ENCODE measurements at places on chromosomes 3 and 15.

- DNase-seq, result no peak
Measured at GRCh38 chr15:101201411-101202174, 50.3 kb downstream of the CHSY1 start.

DNA sequence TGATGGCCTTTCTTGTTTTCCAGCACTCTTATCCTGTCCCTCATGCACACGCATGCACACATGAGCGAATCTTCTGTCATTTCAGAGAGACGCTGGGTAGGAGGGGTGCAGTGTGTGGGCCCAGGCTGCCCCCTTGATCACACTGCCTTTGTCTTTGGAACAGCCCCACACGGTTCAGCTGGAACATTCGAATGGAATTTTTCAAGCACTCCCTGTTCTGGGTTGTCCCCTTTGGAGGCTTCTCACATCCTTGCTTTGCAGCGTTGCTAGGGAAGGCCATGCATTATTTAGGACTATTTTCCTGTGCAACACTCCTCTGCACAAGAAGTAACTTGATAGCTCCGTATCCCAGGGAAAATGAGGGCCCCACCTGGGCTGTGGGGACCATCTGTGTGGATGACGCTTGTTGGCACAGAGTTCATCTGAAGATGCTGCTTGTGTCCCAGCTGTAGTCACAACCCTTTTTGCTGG, 78.4 kb downstream of the SPSB4 start:
- no peak for DNase-seq

- no peak for DNase-seq
Measured at GRCh38 chr3:163971861-163972260, 1106.4 kb downstream of the SI start.

DNA sequence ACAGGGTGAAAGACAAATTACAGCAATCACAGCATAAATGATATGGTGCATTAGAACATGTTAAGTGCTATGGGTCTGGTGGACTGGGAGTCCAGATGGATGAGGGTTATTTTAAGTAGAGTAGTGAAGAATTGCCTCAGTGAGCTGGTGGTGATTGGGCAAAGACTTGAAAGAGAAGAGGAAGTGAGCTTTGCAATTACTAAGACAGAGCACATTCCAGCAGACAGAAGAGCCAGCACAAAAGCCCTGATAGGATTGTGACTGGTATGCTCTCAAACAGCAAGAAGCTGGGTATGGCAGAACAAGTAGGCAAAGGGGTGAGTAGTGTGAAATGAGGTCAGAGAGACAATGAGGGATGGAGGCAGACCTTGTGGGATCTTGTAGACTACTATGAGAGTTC, 2.1 kb upstream of the ACKR4 start:
- DNase-seq, result no peak

GRCh38 chr15:63986185-63986680, 60.1 kb downstream of the DAPK2 start:
- DNase-seq, result no peak

- no peak for DNase-seq
Measured at GRCh38 chr3:124605781-124606579, 124.3 kb upstream of the UMPS start.

GRCh38 chr3:72088486-72089025, 303.6 kb upstream of the PROK2 start:
- no peak for DNase-seq

All from GM12892 (cell line).